ENCODE measurements at places on chromosomes 6 and 20. TPM values are rescaled to one million over a fixed set of nuclear protein-coding genes. Genes with fewer than 3 reads are reported as not detected.
A peak's percentile ranks its signal among the peaks of the same experiment; 100 is the strongest.

Gene ARMC12
- not detected for total RNA-seq

Gene AKAP12
- total RNA-seq = 218 TPM

Gene IL20RA
- total RNA-seq = 6.4 TPM

DNA sequence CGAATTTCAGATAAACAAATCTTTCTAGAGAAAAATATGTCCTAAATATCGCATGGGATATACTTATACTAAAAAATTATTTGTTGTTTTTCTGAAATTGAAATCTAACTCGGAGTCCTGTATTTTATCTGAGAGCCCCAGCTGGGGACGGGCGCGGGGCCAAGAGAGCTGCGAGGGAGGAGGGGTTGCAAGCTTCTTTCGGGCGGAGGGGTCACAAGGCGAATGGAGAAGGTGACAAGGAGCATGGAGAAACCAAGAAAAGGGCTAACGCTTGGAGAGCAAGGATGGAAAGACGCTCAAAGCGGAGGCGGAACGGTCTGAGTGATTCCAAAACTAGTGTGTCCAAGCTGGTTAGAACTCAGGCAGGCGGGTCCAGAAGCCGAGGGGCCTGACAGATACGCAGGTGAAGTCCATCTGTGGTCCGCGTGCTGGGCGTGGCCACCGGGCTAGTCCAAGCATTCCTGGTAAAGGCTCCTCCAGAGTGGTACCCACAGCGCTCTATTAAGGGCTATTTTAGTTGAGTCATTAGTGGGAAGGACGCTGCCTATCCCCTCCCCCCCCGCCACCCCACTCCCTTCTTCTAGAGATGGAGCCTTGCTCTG, 41.5 kb upstream of the ZNFX1 start:
- H3K4me3 ChIP-seq = peak overlapping the region; percentile 6
- H3K27me3 ChIP-seq = peaks cover 6% of the 10 kb centered on the region
- no peaks in the 10 kb centered on the region for H3K4me1 ChIP-seq

DNA sequence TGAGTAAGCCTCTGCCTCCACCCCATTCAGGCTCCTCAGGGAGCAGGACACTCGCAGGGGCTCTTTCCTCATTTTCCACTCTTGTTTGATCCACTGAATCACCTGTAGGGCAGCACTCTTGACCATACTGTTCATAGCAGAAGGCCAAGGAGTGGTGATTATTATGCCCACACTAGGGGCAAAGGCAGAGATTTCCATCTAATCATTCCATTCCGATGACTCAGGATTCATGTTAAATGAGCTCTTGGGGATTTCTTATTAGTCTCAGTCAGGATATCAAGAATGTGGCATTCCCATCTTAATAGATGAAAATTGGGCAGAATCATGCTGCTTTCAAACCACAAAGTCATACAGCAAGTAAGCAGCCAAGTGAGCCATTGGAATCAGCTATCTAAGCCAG, 101.9 kb upstream of the MOCS1 start:
- H3K36me3 ChIP-seq = no peaks in the 10 kb centered on the region
- H3K4me3 ChIP-seq = no peak overlapping the region
- H3K27me3 ChIP-seq = no peaks in the 10 kb centered on the region
- no peaks in the 10 kb centered on the region for H3K4me1 ChIP-seq
- no peak for DNase-seq

DNA sequence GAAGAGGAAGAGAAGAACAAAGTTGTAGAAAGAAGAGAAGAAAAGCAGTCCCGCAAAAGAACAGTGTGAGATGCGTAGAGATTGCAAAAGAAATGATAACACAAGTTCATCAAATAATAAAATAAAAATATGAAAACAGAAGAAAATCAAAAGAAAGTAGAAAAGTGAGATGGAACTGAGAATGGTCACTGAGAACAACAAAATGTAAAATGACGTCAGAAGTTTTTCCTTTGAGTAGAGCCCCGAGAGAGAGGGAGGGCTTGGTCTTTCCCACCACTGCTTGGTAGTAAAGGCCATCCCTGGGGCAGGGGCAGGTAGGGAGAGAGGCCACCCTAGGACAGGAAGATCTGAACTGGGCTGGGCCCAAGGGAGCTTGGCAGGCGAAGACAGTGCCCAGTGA, 533.7 kb downstream of the QKI start:
- H3K27ac ChIP-seq = no peak overlapping the region
- H3K36me3 ChIP-seq = no peaks in the 10 kb centered on the region
- H3K27me3 ChIP-seq = no peaks in the 10 kb centered on the region
- no peaks in the 10 kb centered on the region for H3K4me1 ChIP-seq

GRCh38 chr20:16711661-16712258, 18.1 kb upstream of the SNRPB2 start:
- H3K27ac ChIP-seq = no peak overlapping the region
- DNase-seq = no peak
- H3K36me3 ChIP-seq = no peaks in the 10 kb centered on the region

DNA sequence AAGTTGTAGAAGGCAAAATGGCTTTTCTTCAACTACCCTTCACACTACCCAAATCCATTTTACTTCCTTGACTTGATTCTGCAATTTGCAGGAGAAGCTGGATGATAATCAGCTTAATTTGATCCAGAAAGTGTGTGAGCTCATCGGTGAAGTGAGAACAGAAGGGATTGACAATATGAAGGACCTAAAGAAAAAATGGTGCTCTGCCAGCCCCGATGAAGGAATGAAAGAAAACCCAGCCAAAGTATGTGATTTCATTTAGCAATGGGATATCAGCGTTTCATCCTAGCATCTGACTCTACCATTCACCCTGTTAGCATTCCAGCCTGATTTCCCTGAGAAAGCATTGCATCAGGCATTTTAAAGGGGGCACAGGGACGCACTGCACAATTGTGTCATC, 41.5 kb downstream of the CD164 start:
- no peak for DNase-seq
- H3K27ac ChIP-seq = no peak overlapping the region
- no peaks in the 10 kb centered on the region for H3K27me3 ChIP-seq

- no peaks in the 10 kb centered on the region for H3K4me1 ChIP-seq
- H3K36me3 ChIP-seq = no peaks in the 10 kb centered on the region
- H3K27ac ChIP-seq = no peak overlapping the region
- no peak overlapping the region for H3K4me3 ChIP-seq
- no peak for DNase-seq
Measured at GRCh38 chr20:3316136-3316535, 77.1 kb upstream of the SLC4A11 start.

DNA sequence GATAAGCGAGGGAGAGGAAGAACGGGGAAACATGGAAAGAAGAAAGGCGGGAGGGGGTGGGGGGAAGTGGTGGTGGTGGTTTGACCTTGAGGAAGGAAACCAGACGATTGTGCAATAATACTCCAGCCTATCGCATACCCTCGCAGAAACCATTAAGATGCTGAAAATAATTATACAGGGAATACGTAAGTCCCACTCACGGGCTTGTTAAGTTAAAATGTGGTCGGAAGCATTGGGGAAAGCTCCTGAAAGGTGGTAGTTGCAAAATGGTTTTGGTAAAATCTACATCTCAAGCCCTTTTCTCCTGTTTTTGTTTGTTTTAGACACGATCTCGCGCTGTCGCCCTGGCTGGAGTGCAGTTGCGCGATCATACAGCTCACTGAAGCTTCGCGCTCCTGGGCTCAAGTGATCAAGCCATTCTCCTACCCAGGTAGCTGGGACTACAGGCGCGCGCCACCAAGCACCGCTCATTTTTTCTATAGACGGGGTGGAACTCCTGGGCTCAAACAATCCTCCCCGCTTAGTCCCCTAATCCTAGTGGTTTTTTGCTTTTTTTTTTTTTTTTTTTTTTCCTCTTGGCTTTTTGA, 128.9 kb upstream of the ZNF184 start:
- no peaks in the 10 kb centered on the region for H3K36me3 ChIP-seq
- no peaks in the 10 kb centered on the region for H3K4me1 ChIP-seq
- no peak for DNase-seq

GRCh38 chr20:1313236-1313964, 15.5 kb downstream of the SDCBP2 start:
- DNase-seq = peak; percentile 84
- no peak overlapping the region for H3K4me3 ChIP-seq
- H3K4me1 ChIP-seq = no peaks in the 10 kb centered on the region
- no peaks in the 10 kb centered on the region for H3K36me3 ChIP-seq
- no peaks in the 10 kb centered on the region for H3K27me3 ChIP-seq
- H3K27ac ChIP-seq = peak overlapping the region; percentile 24

GRCh38 chr6:6795393-6795792, 206.9 kb downstream of the LY86 start:
- no peaks in the 10 kb centered on the region for H3K36me3 ChIP-seq
- H3K27me3 ChIP-seq = no peaks in the 10 kb centered on the region
- no peak overlapping the region for H3K4me3 ChIP-seq
- no peaks in the 10 kb centered on the region for H3K4me1 ChIP-seq
- no peak overlapping the region for H3K27ac ChIP-seq
- DNase-seq = no peak
